NCI-H187 (cell line): ENCODE measurements at places on chromosomes 5 and 9.

DNA sequence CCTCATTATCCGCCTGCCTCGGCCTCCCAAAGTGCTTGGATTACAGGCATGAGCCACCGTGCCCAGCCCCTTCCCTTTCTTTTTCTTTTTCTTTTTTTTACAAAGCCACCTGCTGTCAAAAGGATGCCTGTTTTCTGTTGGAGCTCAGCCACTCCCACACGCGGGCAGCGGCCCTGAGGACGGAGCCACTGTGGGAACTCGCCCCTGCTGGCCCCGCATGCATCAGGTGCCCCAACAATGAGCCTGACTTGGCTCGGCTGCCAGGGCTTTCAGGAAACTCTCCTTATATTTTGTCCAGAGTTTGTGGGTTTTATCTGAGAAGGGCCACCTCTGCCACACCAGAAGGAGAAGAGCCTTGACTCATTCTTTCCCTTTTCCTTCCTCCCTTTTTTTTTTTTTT lies 37.1 kb upstream of the LRRC14B start:
- DNase-seq: no peak

GRCh38 chr5:142293486-142293885 lies 31.3 kb downstream of the SPRY4 start:
- no peak for DNase-seq

DNA sequence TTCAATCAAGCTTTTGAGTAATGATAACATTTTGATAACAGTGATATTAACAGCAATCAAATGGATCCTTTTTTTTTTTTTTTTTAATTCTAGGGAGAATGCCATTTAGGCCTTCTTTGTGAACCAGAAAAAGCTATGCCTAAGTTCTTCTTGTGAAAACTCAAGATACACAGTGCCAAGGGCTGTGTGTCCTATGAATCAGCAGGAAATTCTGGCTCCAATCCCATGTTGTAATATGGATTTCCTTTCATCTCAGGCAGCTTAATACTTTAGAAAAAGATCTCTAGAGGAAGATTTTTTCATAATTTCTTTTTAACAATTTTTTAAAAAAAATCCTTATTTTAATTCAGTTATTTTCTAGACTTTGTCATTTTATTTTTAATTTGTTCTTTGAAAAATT lies 96.1 kb downstream of the NUDT12 start:
- DNase-seq: no peak

- no peak for DNase-seq
Observed at GRCh38 chr9:127788337-127789011, 2.6 kb downstream of the CDK9 start.

DNA sequence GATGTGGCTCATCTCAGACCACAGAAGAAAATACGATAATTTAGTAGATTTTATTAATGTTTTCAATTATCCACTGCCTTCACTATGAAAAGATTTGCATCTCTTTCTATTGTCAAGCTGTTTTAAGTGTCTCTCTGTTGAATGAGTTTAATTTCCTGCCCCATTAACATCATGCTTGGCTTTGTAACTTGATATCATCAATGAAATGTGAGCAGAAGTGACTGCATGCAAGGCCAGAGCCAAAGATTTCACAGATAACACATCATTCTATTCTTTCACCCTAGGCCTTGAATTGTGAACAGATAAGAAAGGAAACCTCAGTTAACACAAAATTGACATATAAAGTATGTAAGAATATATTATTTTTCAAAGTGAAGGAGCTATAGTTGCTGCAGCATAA lies 986.4 kb upstream of the CDH18 start:
- no peak for DNase-seq

DNA sequence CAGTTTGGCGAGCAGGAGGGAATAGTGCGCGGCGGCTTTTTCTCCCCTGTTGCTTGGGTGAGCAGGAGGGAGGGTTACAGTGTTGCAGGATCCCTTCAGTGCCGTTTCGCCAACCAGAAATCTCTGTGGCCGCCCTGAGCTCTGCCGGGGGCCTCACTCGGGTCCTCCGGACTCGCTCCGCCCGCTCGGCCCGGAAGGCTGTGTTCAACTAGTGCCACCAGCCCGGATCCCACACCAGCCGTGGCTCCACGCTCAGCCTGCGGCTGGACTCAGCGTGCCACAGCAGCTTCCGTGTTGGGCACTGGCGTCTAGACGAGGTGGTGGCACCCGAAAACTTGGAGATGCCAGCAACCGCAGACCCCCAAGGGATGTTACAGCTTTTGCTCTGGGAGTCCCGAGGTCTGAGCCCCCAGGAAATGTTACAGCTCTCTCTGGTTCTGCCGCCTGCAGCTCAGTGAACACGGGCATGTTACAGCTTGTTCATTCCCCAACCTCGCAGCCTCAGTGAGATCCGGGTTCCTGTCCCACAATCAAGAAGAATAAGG lies 16.0 kb upstream of the OR13C9 start:
- DNase-seq: no peak

DNA sequence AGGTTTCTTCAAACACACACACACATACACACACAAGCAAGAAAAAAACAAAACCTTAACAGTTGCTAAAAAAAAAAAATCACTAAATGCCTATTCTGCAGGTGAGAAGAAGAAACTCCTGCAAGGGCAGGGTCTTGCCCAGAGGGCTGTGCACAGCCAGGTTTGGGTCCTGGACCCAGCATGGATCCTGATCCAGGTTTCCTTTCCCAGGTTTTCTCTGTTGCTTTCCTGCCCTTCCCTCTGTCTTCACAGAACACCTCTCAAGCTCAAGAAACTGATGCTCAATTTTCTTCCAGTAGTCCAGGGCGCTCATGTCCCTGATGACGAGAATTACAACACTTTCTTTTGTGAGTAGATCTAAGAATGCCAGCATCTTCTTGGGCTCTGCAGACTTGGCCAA lies 136.6 kb downstream of the PAX5 start:
- DNase-seq: no peak

- DNase-seq: no peak
Observed at GRCh38 chr9:80946496-80947170, 742.7 kb downstream of the TLE1 start.

DNA sequence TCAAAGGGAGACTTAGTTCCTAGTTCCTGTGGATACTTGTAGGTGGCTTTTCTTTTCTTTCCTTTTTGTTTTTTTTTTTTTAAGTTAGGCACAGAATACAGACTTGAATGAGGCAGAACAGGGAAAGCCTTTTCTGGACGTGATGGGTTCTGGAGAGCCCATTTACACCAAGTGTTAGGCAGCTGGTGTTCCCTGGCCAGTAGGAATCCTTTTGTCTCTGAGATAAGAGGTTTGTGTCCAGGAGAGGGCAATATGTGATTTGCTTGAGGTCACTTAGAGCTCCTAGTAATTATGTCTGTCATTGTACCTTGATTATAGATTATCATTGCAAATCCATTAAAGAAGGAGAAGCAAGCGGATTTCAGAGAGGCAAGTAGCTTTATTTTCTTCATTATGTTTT lies 9.1 kb downstream of the MEGF10 start:
- no peak for DNase-seq

GRCh38 chr5:10685115-10685521 lies 75.9 kb downstream of the DAP start:
- DNase-seq: no peak

GRCh38 chr5:145911164-145911563 lies 25.2 kb upstream of the SH3RF2 start:
- no peak for DNase-seq

- no peak for DNase-seq
Observed at GRCh38 chr9:91047529-91047928, 245.9 kb downstream of the SYK start.

GRCh38 chr9:107108342-107109130 lies 174.5 kb upstream of the RAD23B start:
- DNase-seq: no peak

DNA sequence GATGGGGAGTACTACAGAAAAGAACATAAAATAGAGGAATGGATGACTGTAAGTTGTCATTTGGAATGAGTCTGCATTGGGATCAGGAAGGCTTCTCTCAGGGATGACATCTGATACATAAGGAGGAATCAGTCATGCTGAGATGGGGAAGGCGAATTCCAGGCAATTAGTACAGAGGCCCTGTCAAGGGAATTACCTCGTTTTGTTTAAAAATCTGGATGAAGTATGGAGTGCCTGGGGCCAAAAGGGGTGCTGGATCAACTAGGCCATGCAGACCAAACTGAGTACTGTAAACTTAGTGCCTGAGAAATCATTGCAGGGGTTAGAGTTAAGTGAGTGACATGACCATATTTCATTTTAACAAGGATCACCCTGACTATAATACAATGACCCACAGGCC lies 30.5 kb downstream of the JAKMIP2 start:
- no peak for DNase-seq

GRCh38 chr9:131095666-131096268 lies 564 bp upstream of the AIF1L start:
- DNase-seq: no peak

DNA sequence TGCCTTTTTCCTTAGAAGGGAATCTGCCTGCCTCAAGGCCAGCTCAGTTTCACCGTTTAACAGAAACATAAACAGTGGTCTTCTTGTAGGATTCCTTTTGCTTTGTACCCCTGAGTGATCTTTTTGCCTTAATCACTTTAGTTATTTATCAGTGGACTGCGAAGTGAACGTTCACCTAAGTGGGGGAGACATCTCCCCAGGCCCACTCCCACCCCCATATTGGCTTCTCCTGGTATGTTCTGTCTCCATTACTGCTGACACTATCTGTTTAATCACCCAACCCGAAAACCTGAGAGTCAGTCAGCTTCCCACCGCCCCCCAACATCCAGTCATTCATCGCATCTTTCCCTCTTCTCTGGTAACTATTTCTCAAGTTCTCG lies 1.4 kb downstream of the SKP2 start:
- DNase-seq: no peak

- no peak for DNase-seq
Observed at GRCh38 chr9:135794057-135794335, 92.0 kb downstream of the KCNT1 start.

DNA sequence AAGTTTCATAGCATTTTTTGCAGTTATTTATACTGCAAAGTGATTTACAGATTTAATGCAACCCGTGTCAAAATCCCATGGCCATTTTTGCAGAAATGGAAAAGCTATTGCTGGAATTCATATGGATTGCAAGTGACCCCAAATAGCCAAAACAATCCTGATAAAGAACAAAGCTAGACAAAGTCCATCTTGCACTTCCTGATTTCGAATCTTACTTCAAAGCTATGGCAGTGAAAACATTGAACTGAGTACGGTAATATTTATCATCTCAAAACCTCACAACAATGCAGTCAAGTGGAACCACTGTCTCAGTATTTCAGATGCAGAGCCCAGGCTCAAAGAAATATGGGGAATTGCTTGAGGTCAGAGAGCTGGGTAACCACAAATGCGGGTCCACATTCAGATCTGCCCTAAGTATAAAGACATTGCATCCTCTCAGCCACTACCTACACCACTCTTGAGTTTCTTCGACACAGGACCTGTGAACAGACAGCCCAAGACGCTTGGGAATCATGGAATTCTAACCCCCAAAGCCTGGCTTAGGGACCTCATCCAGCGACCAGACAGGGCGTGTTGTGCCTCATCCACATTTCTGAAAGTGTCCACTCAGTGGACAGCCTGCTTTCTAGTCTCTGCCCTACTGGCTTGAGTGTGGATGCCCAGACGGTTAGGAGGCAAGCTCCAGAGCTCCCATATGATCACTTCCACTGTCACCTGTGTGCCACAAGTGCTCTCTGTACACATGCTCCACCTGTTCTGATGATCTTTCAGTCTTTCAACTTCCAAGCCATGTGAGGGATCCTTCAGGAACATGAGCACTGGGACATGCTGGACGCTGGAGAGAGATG lies 39.3 kb upstream of the KCNIP1 start:
- DNase-seq: no peak

DNA sequence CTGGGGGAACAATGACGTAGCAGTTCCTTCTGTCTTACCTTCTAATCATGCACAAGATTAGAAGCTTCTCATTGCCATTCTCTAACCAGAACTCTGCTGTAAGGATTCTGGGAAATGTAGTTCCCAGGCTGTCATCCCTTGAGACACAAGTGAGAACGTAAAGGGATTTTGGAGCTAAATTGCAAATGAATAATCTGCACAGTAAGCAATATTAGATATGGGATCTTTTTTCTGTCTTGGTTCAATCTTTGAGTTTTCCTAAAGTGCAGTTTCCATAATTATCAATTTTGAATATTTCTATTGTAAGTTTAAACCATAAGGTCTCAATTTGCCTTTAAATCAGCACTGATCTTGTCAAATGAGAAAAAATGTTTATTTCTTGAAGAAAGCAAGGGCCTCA lies 189.7 kb upstream of the PLPPR1 start:
- no peak for DNase-seq

GRCh38 chr5:84242286-84242685 lies 142.4 kb downstream of the EDIL3 start:
- DNase-seq: no peak

GRCh38 chr9:131960311-131960710 lies 119.4 kb downstream of the MED27 start:
- DNase-seq: no peak

- DNase-seq: no peak
Observed at GRCh38 chr9:114869845-114870244, 60.5 kb downstream of the TNFSF8 start.

GRCh38 chr9:82560457-82560904 lies 502.5 kb downstream of the RASEF start:
- DNase-seq: no peak

DNA sequence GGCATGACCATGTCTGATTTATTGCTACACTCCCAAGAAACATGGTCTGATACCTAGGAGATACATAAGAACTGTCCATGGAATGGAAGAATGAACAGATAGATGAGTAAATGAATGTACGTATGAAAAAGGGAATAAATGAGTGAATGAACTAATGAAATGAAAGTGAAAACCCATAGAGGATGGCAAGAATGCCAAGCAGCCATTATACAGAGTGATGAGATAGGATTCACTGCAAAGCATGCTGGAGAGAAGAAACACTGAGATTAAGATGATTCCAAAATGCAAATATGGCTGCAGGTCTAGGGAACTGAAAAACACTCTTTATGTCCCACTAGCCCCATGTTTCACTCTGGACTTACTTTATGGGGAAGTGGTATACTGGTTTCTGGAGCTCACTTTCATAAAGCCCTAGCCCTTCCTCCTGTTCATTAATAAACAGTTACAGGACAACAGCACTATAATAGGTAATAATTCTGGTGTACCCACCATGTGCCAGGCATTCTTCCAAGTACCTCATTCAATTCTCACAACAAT lies 170.3 kb upstream of the RAD23B start:
- no peak for DNase-seq
